ENCODE measurements at places on chromosomes 4 and X.

- DNase-seq: peak; percentile 47
Observed at GRCh38 chr4:123976285-123976684, 579.7 kb downstream of the SPRY1 start.

- DNase-seq: no peak
Observed at GRCh38 chrX:12443534-12444098, 305.3 kb downstream of the FRMPD4 start.

DNA sequence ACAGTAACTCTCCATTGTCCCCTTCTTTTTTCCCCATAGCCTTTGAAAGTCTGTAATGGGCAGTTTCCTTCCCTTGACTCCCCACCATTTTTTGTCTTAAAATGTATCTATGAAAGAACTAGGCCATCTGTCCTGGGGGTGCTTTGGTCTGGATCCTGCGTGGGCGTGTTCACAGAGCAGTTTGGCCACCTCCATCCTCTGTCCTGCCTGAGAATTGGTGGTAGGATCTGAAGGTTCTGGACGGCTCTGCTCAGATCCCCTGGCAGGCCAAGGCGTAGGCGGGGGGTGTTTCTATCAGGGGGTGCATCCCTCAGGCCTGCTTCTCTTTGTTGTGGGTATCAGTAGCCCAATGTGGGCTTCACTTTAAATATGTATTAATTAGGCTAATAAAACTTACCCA, 107.1 kb downstream of the FAM193A start:
- no peak for DNase-seq

DNA sequence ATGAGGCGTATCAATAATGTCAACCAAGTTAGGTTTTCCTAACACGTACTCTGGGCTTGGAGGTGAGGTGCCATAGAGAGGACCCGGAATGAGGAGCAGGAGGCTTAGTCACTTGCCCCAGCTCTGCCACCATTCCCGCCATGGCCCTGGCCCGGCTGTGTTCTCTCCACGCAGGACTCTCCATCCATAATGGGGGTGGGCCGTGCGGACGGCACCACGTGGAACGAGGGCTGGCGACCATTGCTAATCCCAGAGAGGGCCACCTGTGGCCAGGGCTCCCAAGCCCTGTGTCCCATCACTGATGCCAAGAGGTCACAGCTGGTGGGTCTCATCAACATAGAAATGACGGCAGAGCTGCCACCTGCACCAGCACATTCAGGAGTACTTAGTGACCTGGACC, 76.4 kb downstream of the JAKMIP1 start:
- no peak for DNase-seq

DNA sequence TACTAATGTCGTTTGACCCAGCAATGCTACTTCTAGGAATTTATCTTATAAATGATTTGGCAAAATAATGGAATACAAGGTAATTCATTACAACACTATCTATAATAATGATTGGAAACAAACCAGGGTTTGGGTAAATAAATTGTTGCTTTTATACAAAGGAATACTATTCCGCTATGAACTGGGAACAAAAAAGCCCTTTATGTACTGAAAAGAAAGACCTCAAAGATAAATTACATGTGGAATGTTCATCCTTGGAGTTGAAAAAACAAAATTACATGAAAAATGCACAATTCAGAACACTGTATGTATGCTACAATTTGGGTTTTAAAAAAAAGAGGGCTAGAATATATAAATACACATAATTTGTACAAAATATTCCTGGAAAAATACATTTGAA, 5.2 kb upstream of the NUP54 start:
- DNase-seq: no peak

DNA sequence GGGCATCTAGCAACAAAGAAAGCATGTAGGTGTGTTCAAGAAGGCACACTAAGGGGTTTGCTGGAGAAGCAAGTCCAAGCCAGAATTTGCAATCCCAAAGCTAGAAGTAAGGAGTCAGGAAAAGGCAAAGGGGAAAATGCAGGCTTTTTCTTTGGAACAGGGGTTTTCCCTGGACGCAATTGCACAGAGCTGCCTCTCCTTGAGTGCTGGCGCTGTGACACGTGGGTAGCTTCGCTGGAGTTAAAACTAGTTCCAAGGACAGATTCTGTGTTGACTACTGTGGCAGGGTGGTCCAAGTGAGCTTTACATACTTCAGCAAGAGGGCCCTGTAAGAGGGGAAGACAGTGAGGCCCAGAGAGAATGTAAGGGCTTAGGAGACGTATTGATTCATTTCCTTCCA, 277.1 kb downstream of the ADGRA3 start:
- no peak for DNase-seq

DNA sequence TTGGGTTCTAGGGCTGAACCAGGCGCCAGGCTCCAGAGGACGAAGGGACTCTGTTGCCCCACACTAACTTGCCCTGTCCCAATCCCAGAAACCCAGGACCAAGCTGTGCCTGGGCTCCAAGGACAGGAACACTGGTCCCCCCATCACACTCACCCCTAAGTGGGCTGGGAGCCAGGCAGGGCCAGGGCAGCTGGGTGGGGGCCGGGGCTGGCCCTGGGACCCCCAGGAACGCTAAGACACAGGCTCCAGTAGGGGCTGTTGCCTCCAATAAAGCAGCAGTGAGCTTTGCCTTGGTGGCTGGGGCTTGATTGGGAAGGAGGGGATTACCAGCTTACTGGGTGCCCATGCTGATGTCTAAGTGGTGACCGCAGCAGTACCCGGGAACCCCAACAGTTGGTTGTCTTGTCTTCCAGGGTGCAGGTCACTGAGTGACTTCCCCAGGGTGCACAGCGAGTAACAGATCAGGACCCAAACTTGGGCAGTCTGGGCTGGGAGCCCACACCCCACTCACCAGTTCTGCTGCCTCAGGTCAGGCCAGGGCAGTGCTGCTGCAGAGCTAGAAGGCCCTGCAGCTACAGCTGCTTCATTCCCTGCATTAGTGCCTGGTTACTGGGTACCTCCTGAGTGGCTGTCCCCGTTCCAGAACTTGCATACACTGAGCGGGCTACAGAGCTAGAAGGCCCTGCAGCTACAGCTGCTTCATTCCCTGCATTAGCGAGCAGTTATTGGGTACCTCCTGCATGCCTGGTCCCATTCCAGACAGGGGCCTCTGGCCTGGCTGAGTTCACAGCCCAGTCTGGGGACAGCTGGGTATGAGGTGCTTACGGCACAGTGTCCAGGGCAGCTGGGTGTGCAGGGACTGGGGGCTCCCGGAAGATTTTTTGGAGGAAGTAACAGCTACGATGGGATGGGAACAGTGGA, 9.4 kb upstream of the ADD1 start:
- no peak for DNase-seq

- no peak for DNase-seq
Observed at GRCh38 chrX:47146936-47147859, 2.2 kb downstream of the RBM10 start.
